Kidney tubule cell (primary cell): ENCODE measurements at places on chromosomes 4 and X.

DNA sequence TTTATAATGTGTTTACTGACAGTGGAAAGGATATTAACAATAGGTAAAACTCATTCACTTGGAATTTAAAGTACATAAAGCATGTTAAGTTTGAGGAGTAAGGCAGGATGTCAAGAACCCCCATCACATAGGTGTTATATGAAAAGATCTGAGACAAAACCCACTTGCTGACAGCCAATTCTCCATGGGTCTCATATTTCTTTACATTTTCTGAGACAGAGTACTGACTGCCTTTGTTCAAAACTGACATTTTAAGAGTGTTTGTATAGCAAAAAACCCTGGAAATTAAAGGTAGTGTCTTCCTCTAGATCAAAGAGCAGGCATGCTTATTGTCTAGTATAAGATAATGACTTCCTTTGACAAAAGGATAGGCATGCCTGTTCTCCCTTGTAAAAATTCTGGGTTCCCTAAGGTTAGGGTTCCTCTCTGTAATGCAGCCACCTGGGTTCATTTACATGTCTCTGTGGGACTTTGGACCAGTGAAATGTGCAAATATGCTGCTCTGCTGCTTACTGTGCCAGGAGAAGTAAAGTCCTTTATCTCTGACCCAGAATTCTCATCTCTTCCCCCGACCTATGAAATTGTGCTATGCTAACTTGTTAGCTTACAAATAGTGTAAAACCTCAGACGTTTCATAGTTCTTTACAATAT lies 123.6 kb downstream of the PCDH18 start:
- DNase-seq, result no peak

DNA sequence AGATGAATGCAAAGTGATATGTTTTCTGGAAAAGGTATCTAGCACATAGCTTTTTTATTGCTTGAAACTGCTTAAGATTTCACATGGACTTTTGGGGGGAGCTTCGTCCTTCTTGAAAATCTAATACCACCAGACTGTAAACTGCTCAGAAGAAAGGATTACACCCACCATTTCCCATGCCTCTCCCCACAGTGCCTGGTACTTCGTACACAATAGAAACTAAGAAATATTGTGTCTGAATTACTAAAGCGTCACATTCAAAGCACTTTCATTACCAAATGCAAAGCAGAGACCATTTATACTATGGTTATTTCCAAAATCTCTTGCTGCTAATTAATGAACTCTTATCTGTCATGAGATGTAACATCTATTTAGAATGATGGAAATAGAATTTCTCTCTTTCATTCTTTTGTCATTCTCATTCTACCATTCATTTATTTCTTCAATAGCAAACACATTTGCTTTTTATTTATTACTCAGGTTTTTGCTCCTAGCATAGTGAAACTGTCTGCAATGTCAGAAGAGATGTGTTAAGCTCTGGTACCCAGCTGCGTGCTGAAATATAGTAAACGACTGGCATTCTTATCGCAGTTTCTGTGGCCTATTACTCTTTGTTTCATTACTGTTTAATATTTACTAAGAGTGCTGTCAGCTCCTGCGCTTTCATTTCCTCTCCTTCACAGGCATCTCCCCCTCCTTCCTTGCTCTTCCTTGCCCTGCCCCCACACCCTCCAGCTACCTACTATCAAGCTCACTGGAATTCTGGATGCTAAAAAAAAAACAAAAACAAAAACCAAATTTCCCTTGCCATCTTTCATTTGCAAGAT lies 51.4 kb upstream of the RAPGEF2 start:
- peak; percentile 48 for DNase-seq

- DNase-seq, result no peak
Observed at GRCh38 chr4:173506597-173507211, 23.3 kb downstream of the HAND2 start.

- no peak for DNase-seq
Observed at GRCh38 chr4:6595897-6596537, 21.0 kb downstream of the MAN2B2 start.

DNA sequence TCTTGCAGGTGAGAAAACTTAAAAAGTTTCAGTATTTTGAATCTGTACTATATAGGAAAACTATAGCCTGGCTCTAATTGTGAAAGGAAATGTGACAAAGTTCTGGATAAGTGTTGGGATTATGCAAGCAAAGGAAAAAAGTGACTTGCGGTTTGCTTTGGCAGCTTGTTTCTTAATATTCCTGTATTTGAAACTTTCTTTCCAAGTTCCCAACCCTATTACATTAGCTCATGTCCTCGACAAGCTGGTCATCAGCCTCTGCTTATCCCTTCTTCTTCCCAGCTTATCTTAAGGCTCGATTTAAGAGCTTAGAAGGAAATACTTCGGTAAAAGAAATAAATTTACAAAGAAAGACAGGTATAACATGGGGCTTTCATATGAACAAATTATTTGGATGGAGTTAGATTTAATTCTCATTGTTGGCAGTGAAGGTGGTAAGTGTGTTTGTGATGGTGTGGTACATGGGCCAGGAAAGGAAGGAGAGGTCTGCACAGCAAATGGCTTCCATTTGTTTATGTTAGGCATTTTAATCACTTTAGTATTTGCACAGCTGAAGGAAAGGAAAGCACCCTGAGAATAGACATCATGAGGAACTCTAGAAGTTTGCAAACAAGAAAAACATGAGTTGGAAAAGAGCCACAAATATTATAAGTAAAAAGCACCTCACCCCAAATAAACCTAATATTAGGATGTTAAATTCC lies 5.1 kb upstream of the MYOZ2 start:
- no peak for DNase-seq

- DNase-seq, result no peak
Observed at GRCh38 chrX:96715481-96715880, 30.8 kb downstream of the DIAPH2 start.

- no peak for DNase-seq
Observed at GRCh38 chr4:26685250-26685649, 101.4 kb downstream of the TBC1D19 start.

- DNase-seq, result no peak
Observed at GRCh38 chr4:52704133-52704532, 45.0 kb upstream of the USP46 start.

DNA sequence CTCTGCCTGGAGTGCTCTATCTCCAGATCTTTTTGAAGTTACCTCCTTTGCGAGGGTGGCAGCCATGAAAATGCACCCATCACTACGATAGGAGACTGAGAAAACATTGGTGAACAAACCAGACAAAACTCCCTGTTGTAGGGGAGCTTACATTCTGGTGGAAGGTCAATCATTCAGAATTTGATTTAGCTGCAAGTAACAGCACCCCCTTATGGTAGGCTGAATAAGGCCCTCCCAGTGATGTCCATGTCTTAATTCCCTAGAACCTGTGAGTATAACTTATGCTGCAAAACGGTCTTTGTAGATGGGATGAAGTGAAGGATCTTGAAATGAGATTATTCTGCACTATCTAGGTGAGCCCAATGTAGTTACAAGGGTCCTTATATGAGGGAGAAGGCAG lies 5.6 kb upstream of the TEC start:
- DNase-seq, result peak; percentile 43

DNA sequence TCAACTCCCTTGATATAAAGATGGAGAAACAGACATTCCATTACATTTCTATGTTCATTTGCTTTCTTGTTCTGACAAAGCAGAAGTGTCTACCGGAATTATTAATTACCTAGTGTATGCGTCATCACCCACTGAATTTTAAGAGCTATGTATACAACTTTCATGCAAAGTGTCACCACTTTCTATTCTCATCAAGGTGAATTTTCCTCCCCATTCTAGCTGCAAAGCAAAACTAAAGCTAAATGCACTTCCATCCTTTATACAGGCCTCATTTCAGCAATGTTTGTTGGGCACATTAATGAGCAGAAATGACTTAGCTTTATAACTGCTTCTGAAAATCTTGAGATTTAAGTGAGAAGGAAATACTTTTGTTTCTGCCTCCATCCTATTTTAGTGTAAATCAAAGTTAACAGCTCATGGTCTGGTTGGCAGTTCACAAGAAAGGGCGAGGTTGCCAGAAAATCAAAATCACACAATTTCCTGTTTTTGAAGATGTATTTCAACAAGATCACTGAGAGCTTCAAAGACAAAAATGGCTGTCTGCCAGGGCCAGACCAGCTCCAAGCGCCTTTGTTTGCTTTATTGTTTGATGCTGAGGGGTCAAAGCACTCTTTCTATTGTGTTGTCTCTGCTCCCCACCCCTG lies 7.2 kb upstream of the FAM9C start:
- DNase-seq, result no peak

DNA sequence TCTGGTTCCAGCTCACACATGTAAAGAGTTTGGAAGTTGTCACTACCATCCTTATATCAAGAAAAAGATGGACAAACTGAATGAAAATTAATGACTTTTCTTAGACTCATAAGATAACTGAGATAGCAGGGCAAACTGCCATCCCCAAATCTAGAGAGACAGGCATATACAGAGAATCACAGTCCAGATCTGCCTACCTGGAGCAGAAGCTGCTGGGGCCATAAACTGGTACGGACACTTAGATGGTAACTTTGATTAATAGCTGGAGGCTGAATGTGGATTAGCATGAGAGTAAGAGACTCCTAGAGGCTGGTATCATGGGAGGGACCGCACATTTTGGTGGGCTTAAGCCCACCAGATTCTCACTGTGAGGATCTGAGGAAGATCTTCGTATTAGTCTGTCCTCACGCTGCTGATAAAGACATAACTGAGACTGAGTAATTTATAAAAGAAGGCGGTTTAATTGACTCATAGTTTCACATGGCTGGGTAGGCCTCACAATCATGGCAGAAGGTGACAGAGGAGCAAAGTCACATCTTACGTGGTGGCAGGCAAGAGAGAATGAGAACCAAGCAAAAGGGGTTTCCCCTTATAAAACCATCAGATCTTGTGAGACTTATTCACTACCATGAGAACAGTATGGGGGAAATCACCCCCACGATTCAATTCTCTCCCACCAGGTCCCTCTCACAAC lies 10.8 kb upstream of the POLA1 start:
- no peak for DNase-seq

- DNase-seq, result no peak
Observed at GRCh38 chrX:151973851-151974335, 583 bp downstream of the GABRE start.

DNA sequence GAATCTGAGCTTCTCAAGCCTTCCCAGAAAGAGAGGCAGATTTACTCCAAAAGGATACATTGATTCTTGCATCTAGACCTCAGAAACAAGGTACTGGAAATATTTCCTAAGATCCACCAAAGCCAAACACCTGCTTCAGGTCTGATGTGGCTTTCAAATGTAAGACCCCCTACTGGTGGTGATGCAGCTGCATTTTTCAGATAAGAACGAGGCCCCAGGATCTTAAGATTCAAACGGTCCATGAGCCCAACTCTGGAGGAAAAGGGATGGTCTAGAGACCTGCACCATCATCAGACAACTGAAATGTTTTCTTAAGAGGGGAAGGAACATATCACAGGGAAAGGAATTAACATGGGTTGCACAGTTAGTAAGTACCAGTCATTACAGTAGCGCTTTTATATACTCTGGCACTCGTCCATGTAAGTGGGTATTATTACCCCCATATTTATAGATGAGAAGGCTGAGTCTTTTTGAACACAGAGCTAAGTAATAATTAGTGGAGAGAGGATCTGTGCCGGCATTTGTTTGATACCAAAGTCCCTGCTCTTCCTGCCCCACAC lies 73.7 kb downstream of the LEF1 start:
- no peak for DNase-seq

GRCh38 chr4:141133999-141134995 lies 1.0 kb upstream of the RNF150 start:
- DNase-seq, result no peak

GRCh38 chrX:68087526-68087925 lies 345.8 kb downstream of the OPHN1 start:
- no peak for DNase-seq

DNA sequence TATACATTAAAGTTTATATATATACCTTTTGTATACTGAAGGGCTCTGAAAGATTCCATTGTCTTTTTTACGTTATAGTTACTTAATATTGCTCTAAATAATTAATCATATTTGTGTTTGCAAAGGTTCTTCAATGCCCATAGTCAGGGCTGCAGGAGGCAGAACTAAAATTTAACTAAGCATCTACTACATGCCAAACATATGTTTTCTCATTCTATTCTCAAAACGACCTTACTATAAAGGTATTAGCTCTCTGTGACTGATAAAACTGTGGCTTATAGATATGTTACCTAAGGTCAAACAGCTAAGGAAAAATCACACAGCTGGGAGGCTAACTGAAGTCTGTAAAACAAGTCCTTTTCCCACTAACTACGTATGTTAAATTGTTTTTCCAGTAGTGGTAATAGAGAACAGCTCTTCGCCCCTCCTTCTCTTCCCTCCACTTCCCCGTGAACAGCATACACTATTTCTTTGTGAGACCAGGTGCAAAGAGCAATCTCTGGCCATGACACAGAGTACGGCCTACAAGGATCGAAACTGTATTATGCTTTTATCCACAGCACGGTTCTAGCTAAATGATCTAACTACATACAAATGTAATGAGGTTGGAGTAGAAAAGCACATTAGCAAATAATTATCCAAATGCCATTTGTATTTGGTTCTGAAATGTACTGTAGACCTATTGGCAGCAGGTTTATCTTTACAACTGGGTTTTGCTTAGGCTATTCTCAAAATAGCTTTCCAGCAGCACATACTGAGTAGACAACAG lies 1.7 kb downstream of the CNOT6L start:
- peak; percentile 73 for DNase-seq
